Gastroesophageal sphincter (tissue), 4 donors: ENCODE measurements at places on chromosomes 3 and 15. TPM values are rescaled to one million over a fixed set of nuclear protein-coding genes. Genes with fewer than 3 reads are reported as not detected.

LRRIQ4 gene
- not detected for total RNA-seq

TUSC7 gene
- total RNA-seq = not detected

DNA sequence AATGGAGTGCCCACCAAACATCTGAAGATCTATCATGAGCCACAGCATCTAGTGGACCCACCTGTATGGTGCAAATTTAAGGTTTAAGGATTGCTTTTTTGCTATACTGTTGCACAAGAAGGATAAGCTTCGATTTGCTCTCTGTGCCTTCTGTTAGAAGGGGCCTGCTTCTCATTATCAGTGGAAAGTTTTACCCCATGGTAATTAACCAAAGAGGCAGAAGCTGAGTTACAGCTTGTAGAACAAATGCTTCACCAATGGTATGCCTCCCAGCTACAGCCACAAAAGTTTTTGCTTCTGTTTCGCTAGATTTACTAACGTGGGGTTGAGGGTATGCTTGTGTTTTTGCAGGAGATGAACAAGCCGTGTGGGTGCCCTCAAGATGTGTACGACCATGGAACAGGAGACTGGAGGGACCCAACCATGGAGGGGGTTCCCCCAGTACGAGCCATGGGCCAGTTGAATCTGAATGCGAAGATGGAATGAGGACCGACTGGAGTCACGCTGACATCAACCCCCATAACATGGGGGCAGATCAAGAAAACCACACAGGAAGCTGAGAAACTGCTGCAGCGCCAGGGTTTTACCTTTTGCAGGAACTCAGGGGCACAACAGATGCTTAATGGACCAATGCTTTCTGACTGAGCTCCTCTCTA lies 43.5 kb downstream of the ACAD9 start:
- no peak for ATAC-seq

GRCh38 chr3:191135175-191135574 lies 63.9 kb upstream of the OSTN start:
- ATAC-seq = no peak

DNA sequence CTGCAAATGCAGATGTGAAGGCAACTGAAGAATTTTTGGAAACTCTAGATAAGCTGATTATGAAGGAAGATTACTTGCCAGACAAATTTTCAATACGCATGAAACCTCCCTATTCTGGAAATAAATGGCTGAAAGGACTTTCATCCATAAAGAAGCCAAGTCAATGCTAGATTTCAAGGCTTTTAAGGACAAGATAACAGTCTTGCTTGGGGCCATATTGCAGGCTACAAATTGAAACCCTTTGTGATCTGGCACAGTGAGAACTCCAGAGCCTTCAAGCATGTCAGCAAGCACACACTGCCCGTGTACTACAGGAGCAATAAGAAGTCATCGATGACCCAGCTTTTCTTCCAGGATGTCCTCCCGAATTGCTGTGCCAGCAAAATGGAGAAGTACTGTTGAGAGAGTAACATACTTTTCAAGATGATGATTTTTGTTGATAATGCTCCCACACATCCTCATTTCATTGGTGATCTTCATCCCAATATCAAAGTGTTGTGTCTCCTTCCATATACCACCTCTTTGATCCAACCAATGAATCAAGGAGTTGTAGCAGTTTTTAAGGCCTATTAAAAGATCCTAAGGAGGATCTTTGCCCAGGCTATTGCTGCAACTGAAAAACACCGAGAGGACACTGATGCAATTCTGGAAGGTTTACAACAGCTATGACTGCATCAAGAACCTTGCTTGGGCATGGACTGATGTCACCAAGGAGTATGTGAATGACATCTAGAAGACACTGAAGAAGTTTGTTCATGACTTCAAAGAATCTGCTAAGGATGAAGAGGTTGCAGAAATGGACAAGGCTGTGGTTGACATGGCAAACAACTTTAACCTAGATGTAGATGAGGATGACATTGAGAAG lies 20.3 kb downstream of the CALML4 start:
- no peak for ATAC-seq

DNA sequence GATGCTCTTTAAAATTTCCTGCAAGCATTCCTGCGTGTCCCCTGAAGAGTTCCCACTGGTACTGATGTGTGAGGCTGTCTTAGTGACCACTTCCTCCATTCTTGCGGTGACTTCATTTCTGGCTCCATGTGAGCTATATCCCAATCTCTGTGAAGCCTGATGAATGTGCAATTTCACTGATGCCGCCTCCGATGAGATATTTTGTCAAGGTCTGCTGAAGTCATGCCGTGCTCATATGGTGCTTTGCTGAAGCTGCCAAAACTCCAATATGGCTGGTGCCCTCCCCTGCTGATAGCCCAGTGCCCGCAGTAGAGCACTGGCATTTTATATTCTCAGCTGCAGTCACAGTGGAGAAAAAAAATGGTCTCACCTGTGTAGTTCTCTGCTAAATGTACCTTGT lies 271.5 kb downstream of the EFHB start:
- ATAC-seq = no peak

- ATAC-seq = no peak
Observed at GRCh38 chr3:53728606-53729005, 117.6 kb downstream of the CHDH start.

- ATAC-seq = peak; percentile 62
Observed at GRCh38 chr15:78915341-78916087, 29.3 kb downstream of the CTSH start.
